ENCODE measurements at places on chromosomes 13 and 19. TPM values are rescaled to one million over a fixed set of nuclear protein-coding genes. Genes with fewer than 3 reads are reported as not detected.

CPAMD8 gene
- total RNA-seq, result 1.9 TPM

- peak; percentile 21 for DNase-seq
Observed at GRCh38 chr13:59750860-59751259, 412.9 kb downstream of the DIAPH3 start.

DNA sequence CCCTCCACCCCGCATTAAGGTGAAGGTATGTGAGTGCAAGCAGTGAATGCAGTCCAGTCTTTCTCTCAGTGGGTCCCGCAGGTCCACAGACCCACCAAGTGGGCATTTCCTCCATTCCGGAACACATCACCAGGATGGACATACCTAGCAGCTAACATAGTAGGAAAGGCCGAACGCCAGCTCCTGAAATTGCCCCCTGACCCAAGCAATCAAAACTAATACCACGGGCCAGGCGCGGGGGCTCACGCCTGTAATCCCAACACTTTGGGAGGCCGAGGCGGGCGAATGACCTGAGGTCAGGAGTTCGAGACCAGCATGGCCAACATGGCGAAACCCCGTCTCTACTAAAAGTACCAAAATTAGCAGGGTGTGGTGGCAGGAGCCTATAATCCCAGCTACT, 71.7 kb upstream of the VSTM2B start:
- no peak for DNase-seq

- peak; percentile 80 for DNase-seq
Observed at GRCh38 chr13:23455401-23456185, 22.1 kb upstream of the SACS start.

DNA sequence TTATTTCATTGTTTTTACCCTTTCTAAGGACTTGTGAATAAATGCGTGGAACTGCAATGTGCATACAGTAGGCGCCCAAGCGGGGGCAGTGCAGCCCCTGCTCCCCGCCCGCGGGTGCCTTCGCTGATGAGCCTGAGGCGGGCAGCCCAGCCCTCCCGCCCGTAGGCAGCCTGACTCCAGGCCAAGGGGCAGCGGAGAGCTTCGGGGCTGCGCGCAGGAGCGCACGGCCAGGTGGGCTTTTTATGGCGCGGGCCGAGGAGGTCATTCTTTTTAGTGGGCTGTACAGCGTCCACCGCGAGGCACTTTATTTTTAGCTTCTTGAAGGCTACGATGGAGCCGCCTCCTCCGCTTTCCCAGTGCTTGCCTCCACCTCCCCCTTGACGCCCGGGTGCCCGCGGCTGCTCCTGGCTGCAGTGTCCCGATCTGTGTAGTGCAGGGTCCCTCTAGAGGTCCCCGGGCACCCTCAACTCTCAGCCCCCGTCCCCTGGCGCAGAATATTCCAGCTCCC, 60.5 kb downstream of the CCNE1 start:
- DNase-seq, result peak; percentile 3

DNA sequence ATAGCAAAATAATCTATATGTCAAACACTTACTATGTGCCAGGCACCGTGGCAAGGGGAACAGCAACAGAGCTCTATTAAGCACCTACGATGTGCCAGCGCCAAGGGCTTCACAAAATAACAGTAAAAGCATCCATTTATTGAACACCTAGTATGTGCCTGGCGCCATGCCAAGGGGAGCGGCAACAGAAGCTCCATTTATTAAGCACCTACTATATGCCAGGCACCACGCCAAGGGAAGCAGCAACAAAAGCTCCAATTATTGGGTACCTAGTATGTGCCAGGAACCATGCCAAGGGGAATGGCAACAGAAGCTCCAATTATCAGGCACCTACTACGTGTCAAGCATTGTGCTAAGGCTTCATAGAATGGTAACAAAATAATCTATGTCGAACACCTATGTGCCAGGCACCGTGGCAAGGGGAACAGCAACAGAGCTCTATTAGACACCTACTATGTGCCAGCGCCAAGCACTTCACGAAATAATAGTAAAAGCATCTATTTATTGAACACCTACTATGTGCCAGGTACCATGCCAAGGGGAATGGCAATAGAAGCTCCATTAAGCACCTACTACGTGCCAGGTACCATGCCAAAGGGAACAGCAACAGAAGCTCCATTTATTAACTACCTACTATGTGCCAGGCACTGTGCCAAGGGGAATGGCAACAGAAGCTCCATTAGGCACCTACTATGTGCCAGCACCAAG, 107.7 kb downstream of the PTPRS start:
- no peak for DNase-seq

DNA sequence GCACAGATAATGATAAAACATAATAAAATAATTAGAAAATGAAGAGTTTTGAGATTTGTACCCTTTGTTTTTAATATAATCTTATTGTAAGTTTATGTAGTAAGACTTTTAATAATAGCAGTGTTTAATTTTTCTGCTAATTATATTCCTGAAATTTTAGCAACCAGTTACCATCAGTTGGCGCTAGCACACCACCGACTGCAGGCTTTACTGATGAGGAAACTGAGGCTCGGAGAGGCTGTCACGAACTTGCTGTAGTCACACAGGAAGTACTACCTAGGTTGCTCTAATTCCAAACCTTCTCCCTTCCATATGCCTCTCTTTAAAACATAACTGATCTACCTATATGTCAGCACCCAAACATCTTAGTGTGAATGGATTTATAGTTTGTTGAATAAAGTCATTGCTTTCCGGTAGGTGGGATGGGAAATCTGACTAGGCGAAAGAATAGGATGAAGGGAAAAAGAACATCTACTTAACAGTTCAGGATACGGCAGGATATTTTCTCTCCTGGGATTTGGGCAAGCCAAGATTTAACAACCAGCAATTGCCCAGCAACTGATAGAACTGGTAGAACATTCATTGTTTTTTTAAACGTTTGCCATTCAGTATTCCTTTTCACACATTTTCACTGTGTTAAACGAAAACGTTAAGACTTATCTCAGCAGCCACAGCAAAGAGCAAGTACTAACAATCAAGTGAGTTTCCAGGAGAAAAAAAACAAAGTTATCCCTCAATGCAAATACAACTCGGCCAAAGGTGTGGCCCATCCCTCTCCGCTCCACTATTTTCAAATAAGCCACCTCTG, 822 bp upstream of the RFXAP start:
- DNase-seq, result no peak

ADPRHL1 gene
- total RNA-seq, result 1.0 TPM

KLK6 gene
- total RNA-seq, result 0.26 TPM

DNA sequence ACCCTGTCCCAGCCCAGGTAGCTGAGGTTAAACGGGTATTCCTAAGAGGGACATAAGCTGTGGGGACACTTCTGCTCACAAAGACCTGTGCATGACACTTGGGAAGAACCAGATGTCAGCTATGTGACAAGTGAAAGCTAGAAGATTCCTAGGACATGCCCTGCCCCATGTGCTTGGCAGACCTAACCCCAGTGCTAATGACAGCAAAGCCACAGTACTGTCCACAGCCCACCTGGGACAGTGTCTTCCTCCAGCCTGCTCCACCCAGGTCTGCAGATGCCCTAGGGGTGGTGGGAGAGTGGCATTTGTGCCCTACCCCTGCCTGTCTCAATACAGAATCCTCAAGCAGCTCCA, 18.4 kb upstream of the EPHX3 start:
- no peak for DNase-seq

DNA sequence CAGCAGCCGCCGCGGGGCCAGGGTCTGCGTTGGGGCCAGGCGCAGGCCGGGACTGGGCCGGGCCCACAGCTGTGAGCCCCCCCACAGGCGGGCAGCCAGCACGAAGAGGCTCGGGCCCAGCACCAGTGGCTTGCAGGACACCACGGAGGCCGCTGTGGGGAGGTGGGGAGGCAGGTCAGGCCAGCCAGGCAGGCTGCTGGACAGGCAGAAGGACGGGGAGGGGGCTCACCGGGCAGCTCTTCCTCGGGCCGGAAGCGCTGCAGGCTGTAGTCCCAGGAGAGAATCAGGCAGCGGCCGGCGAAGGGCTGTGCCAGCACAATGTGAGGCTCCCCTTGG, 8.3 kb downstream of the LGI4 start:
- DNase-seq, result no peak

DNA sequence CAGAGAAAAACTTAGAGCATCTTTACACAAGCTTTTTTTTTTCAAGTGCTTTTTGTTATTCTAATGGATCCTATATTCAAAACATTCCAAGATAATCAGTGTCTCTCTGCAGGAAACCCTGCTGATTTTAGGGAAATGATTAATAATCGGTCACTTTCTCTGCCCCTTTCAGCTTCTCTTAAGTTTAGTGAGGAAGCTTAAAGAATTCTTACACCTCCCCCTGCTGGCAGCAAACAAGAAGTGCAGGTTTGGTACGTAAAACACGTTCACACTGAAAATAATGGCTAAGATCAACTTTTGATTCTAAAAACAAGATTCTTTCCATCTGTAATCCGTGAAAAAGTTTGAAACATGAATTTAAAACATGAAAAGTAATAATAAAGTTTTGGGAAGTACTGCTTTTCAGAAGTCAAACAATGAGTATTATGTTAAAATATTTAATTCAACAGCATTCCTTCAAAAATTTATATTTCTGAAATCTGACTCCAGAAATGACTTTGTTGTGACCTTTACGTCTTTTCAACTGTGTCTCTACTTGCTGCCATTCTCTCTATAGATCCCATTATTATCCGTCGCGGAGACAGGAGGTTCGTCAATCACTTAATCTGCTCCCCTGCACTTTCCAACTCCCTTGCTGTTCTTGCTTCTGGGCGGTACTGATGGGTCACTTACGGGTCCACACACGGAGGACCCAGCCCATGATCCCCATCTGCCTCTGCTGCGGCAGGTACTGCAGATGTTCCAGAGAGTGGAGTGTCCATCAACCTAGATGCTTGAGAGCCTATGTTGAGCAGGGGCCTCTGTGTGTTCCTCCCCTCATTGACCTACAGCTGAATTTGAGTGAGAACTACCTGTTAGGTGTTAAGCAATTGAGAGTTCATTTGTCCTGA, 203.1 kb upstream of the EDNRB start:
- DNase-seq, result peak; percentile 61

DNA sequence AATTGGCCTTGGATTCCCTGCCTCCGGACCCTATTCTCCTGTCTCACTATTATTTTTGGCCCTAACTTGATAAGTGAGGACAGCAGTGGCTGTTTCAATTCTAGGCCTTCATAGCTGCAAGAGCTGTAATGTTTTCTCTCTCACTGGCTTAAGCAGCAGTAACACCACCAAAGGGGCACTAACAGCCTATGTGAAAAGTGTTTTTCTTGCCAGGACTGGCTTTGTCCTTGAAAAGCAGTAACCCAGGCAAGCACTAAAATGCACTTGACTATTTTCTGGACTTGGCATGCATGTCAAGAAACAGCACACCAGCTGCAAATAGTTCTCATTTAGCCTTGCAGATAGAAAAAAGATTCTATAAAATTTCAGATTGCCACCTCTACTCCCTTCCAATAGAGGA, 9.3 kb upstream of the FBXL3 start:
- DNase-seq, result no peak

TLE6 gene
- not detected for total RNA-seq

MVB12A gene
- 23.8 TPM for total RNA-seq

MATK gene
- not detected for total RNA-seq

GRCh38 chr13:47237571-47237970, 340.7 kb upstream of the HTR2A start:
- no peak for DNase-seq

CHMP2A gene
- 219 TPM for total RNA-seq

GRCh38 chr13:45119469-45119990, 780 bp upstream of the GTF2F2 start:
- DNase-seq, result peak; percentile 28

GRCh38 chr13:77335543-77335942, 8.6 kb upstream of the MYCBP2 start:
- DNase-seq, result no peak

ZNF98 gene
- under 0.01 TPM for total RNA-seq

ALG11 gene
- 17.5 TPM for total RNA-seq

GRCh38 chr13:60351326-60351725, 45.7 kb upstream of the TDRD3 start:
- peak; percentile 19 for DNase-seq

- no peak for DNase-seq
Observed at GRCh38 chr13:111247552-111247951, 72.9 kb upstream of the TEX29 start.

DNA sequence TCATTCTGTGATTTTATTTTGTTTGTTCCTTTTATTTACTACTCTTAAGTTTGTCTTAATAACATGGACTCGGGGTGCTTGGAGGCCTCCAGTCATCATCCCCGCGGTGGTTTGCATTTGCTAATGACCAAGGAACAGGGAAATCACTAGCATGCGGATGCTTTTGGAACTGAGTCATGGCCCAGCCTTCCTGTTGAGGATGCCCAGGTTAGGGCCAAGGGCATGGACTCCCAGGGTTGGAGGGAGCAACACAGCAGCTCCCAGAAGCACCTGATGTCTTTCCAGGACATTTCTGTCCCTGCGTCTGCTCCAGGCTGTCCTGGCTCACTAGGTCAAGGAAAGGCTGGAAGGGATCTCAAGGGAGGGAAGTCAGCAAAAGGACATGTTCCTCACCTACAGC, 423.7 kb upstream of the TSHZ3 start:
- DNase-seq, result no peak

DNA sequence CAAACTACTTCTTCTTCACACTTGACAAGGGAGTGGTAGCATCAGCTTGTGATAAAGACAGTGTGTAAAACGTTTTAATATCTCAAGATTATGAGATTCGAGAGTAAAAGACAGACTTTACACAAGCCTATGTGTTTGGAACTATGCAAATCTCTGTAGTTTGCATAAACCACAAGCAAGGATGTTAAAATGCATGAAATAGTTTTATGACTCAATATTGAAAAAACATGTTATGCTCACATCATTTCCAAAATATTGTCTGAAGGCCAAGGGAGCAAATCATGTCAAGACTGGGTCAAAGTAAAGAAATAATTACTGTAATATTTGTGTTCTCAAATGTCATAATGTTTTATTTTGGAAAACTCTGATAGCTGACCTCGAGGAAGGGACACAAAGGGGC, 316.8 kb upstream of the KLF12 start:
- peak; percentile 78 for DNase-seq

Data from bronchial epithelial cell (primary cell).